ENCODE measurements at places on chromosomes 16 and 17. TPM values are rescaled to one million over a fixed set of nuclear protein-coding genes. Genes with fewer than 3 reads are reported as not detected.

Gene PRSS27
- not detected for polyA plus RNA-seq

Gene SLC12A3
- not detected for polyA plus RNA-seq

Gene IKZF3
- 15.7 TPM for polyA plus RNA-seq

Gene CA10
- not detected for polyA plus RNA-seq

Gene GALR2
- polyA plus RNA-seq: not detected

Gene SYNGR3
- polyA plus RNA-seq: 6.4 TPM

Gene FBXW10
- not detected for polyA plus RNA-seq

Gene CLEC3A
- polyA plus RNA-seq: not detected

Gene CLEC18A
- not detected for polyA plus RNA-seq

Gene CLDN9
- polyA plus RNA-seq: not detected

Gene MPDU1
- polyA plus RNA-seq: 31.6 TPM

DNA sequence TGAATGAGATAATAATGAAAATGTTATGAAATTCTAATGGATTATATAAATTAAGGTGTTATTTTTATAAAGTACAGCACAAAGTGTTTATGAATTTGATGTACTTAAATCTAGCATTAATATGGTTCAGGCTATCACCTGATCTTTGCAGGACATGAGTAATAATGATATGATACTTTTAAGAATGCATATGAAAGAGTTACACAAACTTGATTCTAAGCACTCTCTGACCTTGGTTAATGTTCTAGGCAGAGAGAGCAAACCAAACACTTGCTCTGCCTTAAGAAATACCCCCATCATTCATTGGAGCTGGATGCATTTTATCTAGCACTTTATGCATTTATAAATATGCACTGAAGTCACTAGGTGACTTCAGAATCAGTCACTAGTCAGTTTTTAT lies 942.2 kb upstream of the CDH8 start:
- no peak for DNase-seq

- no peak for DNase-seq
Measured at GRCh38 chr16:22847100-22847499, 33.1 kb downstream of the HS3ST2 start.

- DNase-seq: no peak
Measured at GRCh38 chr17:74935585-74936469, at the start of gene OTOP3. Gene OTOP3, plus strand, starts transcription at chr17:74935898. Its CDS starts 24 bp downstream, at chr17:74935922.

- no peak for DNase-seq
Measured at GRCh38 chr16:76204249-76204648, 73.0 kb upstream of the CNTNAP4 start.

DNA sequence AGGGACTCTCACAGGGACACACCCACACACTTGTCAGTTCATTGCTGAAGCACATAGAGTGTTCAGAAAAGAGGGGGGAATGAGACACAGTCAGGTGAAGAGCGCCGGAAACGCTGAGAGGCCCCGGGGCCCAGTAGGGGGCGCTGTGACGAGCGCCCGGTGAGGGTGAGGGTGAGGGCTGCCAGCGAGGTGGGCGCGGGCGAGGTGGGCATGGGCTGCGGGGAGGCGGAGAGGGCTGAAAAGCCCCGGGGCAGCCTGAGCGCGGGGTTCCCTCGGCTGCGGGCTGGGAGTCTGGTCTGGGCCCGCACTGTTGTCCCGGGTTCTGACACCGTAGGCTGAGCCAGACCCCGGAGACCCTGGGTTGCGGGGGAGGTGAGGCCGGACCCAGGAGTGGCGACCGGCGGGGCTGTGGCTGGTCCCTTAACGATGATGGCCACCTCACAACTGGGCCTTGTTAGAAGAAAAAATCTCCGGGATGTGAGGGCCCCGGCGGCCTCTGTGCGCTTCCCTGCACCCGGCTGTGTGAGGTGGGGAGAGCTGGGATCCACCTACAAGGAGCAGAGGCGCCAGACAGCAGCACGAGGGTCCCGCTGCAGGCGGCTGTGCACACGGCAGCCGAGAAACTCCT lies 91.4 kb downstream of the C16orf78 start:
- DNase-seq: no peak

- DNase-seq: no peak
Measured at GRCh38 chr17:4511199-4511932, 12.7 kb downstream of the SPNS2 start.

DNA sequence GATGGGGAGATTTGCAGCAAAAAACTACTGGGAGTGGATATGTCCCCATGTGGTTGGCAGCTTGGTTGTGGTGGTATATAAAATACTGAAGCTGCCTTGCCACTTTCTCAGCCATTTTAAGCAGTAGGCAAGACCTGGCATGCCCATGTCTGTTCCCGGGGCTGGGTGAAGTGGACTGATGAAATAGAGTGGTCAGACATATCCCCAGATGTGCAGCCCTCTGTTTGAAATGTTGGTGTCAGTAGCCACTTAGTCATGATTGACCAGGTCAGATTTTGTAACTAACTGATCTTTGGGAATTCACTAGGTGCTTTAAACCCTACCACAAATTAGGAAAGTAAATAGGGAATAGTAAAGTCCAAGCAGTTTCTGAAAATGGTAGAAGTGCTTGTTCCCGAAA lies 151.6 kb downstream of the PHKB start:
- no peak for DNase-seq

DNA sequence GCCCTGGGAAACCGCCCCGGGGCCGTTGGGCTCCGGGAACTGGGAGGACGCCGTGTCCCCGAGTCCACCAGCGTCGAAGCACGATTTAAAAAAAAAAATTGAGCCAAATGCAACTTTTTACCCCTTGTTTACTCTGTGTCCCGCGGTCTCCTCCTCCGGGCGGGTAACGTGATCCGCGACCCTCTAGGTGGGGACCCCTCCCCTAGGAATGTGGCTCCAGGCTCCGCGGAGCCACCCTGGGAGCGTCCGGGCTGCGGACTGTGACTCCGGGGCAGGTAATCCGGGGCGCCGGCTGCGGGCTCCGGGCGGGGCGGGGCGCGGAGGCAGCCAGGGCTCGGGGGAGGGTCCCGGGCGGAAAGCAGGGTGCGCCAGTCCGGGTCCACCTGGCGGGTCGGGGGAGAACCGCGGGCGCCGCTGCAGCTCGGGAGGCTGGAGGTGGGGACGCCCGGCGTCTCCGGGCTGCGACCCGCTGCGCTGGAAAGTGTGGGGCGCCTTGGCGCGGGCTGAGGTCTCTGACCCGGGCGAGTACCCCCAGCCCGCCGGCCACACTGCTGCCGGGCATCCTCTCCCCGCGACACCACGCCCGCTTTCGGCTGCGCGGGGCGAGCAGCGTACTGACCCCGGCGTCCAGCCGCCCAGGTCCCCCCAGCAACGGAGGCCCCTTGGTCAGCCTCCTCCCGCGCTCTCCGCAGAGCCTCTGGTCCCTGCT lies 852 bp upstream of the HELZ start:
- DNase-seq: peak; percentile 39

GRCh38 chr17:36204724-36205500 lies 6.0 kb upstream of the CCL4L2 start:
- DNase-seq: no peak

DNA sequence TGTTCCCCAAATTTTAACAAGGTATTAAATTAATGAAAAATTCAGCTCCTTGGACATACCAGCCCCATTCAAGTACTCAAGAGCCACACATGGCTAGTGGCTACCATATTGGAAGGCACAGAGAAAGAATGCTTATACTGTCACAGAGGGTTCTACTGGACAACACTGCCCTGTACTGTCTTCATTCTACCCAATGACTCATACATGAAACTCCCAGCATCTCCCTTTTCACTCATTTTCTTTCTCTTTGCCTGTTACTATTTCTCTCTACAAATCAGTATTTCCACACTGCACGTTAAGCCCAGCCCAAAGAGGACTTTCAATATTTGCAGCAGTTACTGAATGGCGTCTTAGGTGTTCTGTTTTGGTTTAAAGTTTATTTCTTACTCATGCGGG lies 72.1 kb upstream of the RCVRN start:
- no peak for DNase-seq

DNA sequence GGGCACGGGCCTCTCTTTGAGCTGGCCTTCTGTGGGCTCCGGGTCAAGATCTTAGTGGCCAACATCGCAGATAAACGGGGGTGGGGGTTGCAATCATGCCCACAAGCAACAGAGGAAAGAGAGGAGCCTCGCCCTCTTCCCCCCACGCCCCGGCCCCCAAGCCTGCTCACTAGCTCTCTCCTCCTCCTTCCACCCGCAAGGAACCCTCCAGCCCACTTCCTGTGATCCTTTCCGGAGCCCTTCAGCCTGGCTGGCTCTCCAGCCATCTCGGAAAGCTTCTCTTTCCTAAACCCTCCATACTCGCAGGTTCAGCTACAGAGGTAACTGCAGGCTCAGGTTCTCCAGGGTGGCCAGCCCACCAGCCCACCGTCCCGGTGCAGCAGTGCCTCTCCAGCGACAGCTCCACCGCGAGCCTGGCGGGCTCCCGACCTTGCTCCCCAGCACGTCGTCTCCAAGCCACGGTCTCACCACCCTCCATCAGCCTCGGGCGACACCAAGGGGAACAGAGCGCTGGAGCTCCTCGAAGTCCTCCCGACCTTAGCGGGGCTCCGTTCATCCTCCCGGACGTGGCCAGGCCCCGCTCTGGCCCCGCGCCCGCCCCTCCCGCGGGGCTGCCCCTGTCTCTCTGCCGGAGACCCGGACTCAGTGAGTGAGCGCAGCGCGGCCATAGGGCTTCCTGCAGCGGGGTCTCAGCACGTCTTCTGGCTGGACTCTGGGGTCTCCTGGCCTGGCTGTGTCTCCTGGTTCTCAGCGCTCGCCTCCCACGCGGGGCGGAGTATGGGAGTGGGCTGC lies 12.9 kb upstream of the ODF4 start:
- DNase-seq: peak; percentile 11

DNA sequence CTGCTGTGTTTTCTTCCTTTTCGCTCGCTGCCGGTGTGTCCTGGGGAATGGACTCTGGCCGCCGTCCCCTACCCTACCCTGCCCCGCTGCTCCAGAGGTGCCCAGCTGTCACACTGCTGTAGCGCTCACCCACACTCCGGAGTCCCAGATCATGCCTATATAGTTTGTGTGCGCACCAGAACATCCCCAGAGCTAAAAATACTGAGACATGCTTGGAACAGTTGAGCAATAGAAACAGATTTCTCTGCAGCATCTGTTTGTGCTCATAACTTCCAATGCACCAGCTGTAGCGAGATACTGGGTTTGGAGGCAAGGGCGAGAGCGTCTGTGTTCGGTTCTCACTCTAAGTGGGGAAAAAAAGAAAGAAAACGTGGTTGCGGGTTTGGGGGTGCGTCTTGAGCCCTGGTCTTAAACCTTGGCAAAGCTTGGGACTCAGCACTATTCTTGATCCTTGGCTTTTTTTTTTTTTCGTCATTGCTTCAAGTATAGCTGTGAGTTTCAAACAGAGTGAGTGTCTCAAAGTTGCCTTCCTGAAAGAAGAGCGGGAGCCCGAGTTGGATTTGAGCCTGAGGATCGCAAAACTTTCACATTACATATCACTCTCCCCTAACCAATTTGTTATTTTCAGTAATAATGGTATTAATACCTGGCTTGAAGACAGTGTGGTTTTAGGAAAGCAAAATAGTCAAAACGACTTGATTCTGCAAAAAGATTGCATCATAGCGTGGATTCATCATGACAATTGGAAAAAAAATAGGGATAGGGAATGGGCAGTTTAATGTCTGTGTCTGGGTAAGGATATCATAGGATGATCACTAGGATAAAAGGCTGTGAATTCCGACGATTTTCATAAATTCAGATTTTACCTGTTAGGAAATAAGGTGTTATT lies 621 bp downstream of the KCNJ2 start:
- no peak for DNase-seq

DNA sequence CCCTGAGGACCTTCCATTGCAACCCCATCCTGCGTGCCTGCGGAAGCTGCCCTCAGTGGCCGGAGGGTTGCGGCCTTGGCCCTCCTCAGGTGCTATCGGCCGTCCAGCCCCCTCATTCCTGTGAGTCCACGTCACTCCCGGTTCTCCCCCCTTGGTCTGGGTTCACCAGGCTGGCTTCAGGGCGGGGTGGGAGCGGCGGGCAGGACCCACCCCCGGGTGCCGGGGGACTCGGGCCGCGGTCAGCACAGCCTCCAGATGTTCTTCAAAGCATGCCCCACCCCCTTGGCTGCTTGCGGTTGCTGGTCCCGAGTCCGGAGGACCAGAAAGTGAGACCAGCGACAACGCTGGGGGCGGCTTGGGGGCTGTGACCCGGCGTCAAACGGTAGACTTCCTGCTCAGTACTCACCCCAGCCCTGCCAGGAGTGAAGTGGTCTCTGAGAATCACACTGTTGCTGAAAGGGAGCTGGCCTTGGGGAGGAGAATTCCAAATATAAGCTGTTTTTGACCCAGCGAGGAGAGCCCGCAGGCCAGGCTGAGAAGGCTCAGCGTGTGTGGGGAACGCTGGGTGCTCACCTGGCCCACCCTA lies 4.5 kb downstream of the ZNF469 start:
- no peak for DNase-seq

GRCh38 chr17:7839876-7840261 lies 5.9 kb downstream of the KDM6B start:
- no peak for DNase-seq

- no peak for DNase-seq
Measured at GRCh38 chr16:8990445-8990844, 26.7 kb upstream of the USP7 start.

DNA sequence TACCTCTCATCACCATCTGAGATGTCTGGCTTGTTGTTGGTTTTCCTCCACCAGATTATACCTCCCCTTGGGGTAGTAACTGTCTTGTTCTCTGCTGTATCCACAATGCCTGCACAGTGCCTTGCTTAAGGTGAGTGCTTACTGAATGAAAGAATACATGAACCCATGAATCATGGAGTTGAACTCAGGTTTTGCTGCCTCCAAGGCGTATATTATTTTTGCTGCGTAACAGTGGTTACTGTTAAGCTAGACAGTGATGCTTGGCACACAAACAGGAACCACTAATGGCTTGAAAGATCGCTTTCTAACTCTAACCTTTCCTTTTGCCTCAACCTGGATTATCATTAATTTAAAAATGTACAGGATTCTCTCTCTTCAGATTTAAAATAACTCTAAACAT lies 695.8 kb downstream of the TOX3 start:
- DNase-seq: no peak

- DNase-seq: no peak
Measured at GRCh38 chr16:85390511-85391174, 222.5 kb upstream of the GSE1 start.

DNA sequence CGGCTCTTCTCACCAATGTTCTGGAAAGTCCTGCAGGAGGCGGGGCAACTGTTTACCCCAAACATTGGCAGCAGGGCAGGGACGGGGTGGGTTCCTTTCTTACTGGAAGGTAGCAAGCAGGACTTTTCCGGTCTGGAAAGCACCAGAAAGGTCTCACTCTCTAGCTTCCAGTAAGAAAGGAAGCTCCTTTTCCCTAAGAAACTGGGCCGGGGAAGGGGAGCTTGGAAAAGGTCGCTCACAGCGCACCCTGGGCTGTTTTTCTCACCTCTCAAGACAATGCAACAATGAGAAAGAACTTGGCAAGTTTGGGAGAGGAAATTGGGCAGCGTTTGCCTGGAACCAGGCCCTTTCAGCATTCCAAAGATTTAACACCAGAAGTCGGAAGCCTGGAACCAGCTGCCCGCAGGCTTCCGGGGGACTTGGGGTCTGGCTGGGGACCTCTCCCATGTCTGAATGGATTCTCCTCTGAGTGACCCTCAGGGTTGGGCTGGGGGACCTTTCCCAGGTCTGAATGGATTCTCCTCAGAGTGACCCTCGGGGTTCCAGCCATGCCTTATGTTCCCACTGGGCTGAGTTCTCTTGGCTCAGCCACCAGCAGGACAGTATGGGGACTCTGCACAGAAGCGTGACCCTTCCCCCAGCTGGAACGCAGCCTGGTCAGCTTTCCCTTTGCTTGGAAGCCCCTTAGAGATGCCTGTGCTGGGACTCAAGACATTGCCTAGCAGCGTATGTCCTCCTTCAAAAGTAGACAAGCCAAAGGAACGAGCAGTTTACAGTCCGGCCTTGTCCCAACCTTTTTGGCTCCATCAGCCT lies 166.5 kb upstream of the PLCG2 start:
- DNase-seq: no peak

Data from immature natural killer cell (primary cell).